Colonic mucosa (tissue), 4 donors: ENCODE measurements at places on chromosomes 1 and 21.

GRCh38 chr1:77371396-77371795 is 89.6 kb downstream of the AK5 start:
- no peaks in the 10 kb centered on the region for H3K4me1 ChIP-seq
- DNase-seq, result no peak
- H3K36me3 ChIP-seq, result no peaks in the 10 kb centered on the region
- no peak overlapping the region for H3K27ac ChIP-seq
- H3K4me3 ChIP-seq, result no peak overlapping the region
- no peaks in the 10 kb centered on the region for H3K27me3 ChIP-seq

DNA sequence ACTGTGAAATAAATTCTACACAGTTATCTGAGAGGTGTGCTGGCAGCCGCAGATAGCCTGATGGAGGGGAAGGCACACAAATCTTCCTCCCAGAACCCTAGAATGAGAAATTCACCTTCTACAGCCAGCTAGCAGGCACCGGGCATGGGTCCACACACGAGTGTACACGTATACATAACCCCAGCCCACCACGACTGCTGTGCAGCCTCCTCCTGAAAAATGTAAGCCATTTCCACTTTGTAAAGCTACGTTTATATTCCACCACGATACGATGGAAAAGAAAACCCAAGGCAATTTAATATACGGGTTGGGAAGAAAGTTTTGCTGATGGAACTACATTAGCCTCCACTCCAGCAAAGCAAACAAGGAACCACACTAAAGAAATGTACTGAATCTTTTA is 1.8 kb downstream of the BTG3 start:
- H3K27ac ChIP-seq, result peak overlapping the region; percentile 78
- H3K27me3 ChIP-seq, result no peaks in the 10 kb centered on the region
- H3K4me1 ChIP-seq, result peaks cover 5% of the 10 kb centered on the region
- no peaks in the 10 kb centered on the region for H3K36me3 ChIP-seq
- peak overlapping the region; percentile 65 for H3K4me3 ChIP-seq
- peak; percentile 42 for DNase-seq

DNA sequence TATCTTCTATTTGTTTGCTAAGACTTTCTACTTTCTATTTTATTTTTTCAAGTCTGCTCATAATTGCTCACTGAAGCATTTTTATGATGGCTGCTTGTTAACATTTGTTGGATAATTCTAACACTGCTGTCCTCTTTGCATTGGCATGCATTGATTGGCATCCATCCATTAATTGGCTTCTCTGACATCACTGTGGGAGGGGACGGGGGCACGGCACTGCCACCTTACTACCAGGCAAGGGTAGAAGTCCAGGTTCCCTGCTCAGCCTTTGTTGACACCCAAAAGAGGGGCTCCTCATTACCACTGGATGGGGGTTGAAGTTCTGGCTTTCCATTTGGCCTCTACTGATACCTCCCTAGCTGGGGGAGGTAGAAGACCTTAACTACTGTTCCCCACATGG is 11.5 kb upstream of the ABCG1 start:
- H3K4me1 ChIP-seq, result no peaks in the 10 kb centered on the region
- no peak overlapping the region for H3K4me3 ChIP-seq
- no peaks in the 10 kb centered on the region for H3K27me3 ChIP-seq
- H3K36me3 ChIP-seq, result no peaks in the 10 kb centered on the region

DNA sequence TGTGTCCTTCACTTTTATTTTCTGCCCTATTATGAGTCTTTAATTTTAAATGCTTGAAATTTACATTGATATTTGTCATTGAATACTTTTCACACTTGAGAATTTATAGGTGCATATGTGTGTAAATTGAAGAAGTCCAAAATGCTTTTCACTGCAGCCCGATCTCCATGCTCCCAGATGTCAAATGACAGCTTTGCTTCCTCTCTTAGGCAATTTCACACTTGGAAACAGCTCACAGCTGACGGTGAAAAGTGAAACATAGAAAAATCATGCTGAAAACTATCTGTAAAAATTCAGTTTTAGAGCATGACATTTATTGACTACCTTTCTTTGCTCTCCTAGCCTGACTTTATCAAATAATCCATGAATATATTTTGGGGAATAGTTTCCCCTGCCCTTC is 196.0 kb downstream of the RPS6KC1 start:
- no peaks in the 10 kb centered on the region for H3K36me3 ChIP-seq
- DNase-seq, result no peak
- no peaks in the 10 kb centered on the region for H3K4me1 ChIP-seq
- no peak overlapping the region for H3K27ac ChIP-seq

- no peaks in the 10 kb centered on the region for H3K27me3 ChIP-seq
- H3K27ac ChIP-seq, result no peak overlapping the region
- no peak for DNase-seq
- H3K4me3 ChIP-seq, result no peak overlapping the region
Observed at GRCh38 chr1:35345439-35345981, 77.0 kb downstream of the ZMYM4 start.

- no peaks in the 10 kb centered on the region for H3K4me1 ChIP-seq
- no peak for DNase-seq
- no peaks in the 10 kb centered on the region for H3K36me3 ChIP-seq
- no peak overlapping the region for H3K27ac ChIP-seq
Observed at GRCh38 chr1:115428256-115428655, 90.2 kb upstream of the NGF start.

GRCh38 chr1:54989968-54990810 is 8.5 kb upstream of the BSND start:
- DNase-seq, result no peak
- no peak overlapping the region for H3K4me3 ChIP-seq
- no peaks in the 10 kb centered on the region for H3K27me3 ChIP-seq
- peaks cover 7% of the 10 kb centered on the region for H3K4me1 ChIP-seq

DNA sequence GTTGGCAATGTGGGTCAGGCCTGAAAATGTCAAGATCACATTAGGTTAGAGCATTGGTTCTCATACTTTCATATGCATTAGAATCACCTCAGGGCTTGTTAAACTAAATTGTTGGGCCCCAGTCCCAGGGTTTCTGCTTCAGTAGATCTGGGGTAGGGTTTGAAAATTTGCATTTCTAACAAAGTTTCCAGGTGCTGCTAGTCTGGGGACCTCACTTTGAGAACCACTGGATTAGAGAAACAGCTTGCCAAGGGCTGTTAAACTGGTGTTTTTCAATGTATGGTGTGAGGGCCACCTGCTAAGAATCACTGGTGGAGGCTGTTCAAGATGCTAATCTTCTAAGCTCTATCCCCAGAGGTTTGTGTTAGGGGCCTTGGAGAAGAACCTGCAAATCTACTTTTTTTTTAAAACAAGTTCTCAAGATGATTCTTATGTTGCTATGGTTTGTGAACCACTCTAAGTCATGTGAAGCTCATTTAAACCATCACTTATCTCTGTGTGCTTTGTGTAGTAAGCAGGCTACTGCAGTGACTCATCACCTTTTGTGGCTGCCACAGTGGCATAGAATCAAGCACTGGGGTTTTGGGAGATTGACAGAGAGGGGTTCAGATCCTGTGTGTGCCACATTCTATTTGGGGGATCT is 152.2 kb downstream of the S1PR1 start:
- H3K36me3 ChIP-seq, result no peaks in the 10 kb centered on the region
- no peak overlapping the region for H3K27ac ChIP-seq
- H3K27me3 ChIP-seq, result no peaks in the 10 kb centered on the region
- H3K4me3 ChIP-seq, result no peak overlapping the region

- H3K36me3 ChIP-seq, result no peaks in the 10 kb centered on the region
- no peak overlapping the region for H3K27ac ChIP-seq
- H3K4me1 ChIP-seq, result no peaks in the 10 kb centered on the region
- no peak for DNase-seq
Observed at GRCh38 chr1:234330843-234331215, 42.4 kb upstream of the COA6 start.

GRCh38 chr21:26572702-26573381 is at the start of gene CYYR1:
Gene CYYR1 (minus strand): TSS chr21:26573286. CDS start chr21:26572940, 346 bp downstream.
- peak within 1 kb of the TSS; percentile 19 for H3K4me3 ChIP-seq
- peaks cover 4% of the 10 kb centered on the region for H3K27me3 ChIP-seq
- no peak for DNase-seq
- no peaks in the 10 kb centered on the region for H3K36me3 ChIP-seq

GRCh38 chr1:235060607-235061470 is 67.8 kb downstream of the TOMM20 start:
- DNase-seq, result peak; percentile 72
- no peaks in the 10 kb centered on the region for H3K36me3 ChIP-seq
- H3K4me3 ChIP-seq, result no peak overlapping the region
- H3K27ac ChIP-seq, result peak overlapping the region; percentile 83
